ENCODE measurements at places on chromosomes 13 and 19.

- no peak for DNase-seq
These were observed 4.3 kb downstream of the CD37 start for GRCh38 chr19:49339301-49340068.

- DNase-seq: no peak
These were observed 7.9 kb upstream of the DPY19L3 start for GRCh38 chr19:32397671-32398101.

- no peak for DNase-seq
These were observed 355.5 kb downstream of the ENOX1 start for GRCh38 chr13:43431290-43431716.

DNA sequence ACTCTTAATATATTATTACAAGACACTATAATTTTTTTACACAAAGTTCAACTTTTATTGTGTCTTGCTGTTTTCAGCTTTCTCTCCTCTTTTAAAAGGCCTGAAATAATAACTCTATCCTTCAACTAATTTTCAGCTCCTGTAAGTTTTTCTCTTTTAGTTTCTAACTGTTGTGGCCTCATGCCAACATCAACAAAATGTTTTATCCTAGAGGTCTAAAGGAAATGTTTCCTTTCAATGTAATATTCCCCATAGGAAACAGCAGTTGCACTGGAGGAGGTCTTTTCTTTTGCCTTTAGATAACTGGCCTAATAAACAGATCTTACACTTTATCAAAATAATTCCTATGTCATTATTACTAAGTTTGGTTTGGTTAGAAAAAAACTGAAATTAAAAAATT lies 8.5 kb upstream of the ZNF616 start:
- DNase-seq: no peak

GRCh38 chr19:17337675-17338432 lies 501 bp downstream of the GTPBP3 start:
- DNase-seq: no peak

DNA sequence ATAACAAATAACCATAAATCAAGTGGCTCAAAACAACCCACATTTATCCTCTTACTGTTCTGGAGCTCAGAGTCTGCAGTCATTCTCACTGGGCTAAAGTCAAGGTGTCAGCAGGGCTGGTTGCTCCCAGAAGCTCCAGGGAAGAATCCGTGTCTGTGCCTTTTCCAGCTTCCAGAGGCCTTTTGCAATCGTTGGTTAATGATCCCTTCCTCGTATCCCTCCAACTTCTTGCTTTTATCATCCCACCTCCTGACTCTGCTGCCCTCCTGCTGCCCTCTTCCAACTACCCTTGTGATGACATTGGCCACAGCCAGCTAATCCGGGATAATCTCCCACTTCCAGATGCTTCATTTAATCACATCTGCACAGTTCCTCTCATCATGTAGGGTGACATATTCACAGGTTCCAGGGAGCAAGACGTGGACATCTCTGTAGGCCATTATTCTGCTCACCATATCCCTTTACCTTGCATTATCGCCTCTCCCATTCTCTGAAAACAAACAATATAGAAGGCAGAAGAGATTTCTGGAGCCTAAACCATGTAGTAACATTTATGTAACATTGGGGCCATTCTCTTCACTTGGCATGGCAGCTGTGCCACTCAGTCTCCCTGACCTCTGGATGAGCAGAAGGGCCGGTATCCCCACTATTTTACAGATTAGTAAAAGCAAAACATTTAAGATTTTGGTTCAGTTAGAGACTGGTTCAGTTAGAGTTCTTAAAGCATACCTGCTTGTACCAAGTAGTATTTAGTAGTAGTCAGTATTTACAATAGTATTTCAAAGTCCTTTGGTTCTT lies 53.5 kb downstream of the RFC3 start:
- DNase-seq: no peak

GRCh38 chr13:102799426-102800144 lies 666 bp downstream of the BIVM start:
- no peak for DNase-seq

DNA sequence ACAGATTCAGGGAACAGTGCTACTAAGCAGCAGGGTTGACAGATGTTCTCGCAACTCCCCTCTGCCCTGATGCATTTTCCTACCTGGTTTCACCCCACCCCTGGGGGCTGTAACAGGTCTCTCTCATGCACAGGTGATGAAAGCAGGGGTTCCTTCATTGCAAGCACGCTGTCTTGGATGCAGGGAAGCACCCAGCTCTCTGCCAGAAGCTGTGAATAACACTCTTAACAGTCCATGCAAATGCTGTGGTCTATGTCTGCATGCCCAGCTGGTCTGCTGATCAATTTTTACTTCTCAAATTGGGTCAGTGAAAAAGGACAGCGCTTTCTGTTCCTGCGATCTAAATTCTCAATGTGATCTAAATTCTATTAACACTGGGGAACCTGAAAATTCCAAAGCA lies 246.3 kb upstream of the TSHZ3 start:
- no peak for DNase-seq

DNA sequence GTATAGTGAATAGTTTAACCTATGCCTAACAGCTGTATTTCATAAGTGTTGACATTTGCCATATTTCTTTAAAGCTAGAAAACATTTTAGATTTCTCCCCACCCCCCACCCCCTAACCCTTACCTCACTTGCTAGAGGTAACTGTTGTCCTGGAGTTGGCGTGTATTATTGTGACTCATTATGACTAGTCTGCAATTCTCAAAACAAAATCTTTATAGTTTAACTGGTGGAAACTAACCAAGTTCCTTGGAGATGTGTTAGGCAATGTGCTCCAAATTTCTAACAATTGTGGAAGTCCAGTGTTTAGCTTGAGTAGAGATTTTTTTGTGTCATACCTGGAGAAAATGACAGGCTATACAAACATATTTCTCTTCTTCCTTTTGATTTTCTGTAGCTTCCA lies 38.0 kb downstream of the KCTD4 start:
- DNase-seq: no peak

- no peak for DNase-seq
These were observed 55.6 kb upstream of the ALOX5AP start for GRCh38 chr13:30679483-30680330.

- DNase-seq: no peak
These were observed 824.0 kb downstream of the PCDH9 start for GRCh38 chr13:66405908-66406802.

Data from NCI-H2029 treated with DMSO at 0.1 percent for 48 hours (cell line).